Hematopoietic multipotent progenitor cell treated with erythropoietin and hydrocortisone succinate and interleukin-3 and kit ligand, for 6 days (in vitro differentiated cells): ENCODE measurements at places on chromosomes 5 and 9.

DNA sequence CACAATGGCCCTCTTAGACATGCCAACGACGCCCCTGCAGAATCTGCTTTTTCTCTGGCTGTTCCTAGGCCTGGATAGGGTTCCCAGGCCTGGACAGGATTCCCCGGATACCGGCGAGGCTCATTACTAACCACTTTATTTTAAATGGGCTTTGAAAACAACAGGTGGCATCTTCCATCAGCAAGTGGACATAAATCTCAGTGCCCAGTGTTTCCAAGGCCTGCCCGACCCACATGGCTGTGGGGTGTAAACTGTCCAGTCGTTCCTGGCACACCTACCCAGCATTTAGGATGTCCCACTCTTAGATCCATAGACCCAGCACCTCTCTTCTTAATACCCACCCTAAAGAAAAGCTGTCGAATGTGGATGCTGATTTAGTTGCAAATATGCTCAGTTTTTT lies 896 bp downstream of the CMBL start:
- DNase-seq: no peak

DNA sequence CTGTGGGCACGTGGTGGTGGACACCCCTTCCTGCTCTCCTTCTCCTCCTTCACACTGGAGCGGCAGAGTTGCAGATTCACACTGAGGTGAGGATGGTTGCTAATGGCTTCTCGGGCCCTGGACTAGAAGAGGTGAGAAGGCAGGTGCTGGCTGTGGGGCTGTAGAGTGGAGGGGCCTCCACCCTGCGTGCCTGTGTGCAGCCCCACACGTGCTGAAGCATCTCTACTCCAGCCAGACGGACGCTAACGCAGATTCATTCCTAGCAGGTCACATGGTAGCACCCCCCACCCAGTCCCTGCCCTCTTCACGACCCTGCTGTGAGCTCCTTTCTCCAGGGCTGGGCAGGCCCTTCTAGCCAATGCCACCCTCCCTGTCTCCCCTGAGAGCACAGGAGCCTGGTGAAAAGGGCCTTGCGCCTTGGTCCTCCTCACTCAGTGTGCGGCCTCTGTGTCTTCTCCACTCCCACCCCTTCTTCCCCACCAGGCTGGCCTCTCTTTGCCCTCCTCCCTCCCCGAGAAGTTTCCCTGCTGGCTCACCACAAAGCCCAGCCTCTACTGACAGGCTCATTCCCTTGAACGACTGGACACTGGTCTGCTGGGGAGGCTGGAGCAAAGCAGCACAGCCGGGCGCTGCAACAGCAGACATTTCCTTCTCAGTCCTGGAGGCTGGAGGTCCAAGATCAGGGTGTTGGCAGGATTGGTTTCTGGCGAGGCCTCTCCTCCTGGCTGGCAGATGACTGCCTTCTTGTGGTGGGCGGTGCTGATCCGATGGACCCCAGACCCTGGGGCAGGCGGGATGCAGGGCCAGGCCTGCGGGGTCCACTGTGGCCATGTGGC lies 14.2 kb downstream of the CACNA1B start:
- DNase-seq: no peak

DNA sequence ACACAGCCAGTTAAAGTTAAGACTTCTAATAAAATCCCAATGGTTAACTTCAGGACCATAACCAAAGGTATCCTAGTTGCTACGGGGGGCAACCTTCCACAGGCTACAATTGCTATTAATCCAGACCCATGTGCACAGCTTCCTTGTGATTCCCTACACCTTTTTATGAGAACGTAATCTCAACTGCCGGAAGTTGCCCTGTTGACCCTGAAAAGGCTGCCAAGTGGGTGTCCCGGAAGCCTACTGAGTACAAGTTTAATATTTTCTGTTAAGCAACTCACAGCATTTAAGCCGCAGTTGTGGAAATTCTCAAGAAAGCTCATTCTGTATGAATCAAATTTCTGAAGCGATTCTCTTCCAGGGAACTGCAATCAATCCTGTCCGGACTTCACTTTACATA lies 48.5 kb upstream of the PTGER4 start:
- DNase-seq: no peak

GRCh38 chr5:332843-333242 lies 11.3 kb downstream of the AHRR start:
- no peak for DNase-seq

DNA sequence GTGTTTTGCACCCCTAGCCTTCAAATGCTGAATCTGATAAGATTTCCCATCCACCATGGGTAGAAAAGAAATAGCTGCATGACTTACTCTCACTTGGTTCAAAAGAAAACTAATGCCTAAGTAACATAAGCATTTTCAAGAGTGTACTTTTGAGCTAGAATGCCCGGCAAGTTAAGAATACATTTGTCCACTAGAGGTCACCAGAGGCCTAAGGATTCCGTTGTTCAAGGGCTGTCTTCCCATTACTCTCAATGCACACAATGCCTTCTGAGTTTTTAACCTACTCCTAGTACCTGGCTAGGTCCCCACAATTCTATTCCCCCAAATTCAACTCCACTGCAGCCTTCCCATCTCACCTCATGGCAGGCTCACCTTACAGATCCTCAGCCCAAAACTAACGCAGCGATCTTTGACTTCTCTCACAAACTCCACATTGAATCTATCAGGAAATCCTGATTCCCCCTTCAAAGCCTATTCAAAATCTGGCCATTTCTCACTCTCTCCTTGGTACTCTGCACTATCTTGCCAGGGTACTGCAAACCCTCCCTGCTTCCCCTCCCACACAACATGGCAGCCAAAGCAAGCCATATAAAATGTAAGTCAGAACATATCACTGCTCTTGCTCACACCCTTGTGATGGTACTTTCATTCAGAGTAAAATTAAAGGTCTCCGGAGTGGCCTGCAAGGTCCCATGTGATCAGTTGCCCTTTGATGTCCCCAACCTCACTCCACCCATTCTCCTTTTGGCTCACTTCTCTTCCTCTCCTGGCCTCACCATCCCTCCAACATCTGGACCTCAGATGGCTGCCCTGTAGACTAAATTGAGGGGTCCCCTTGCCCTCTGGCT lies 13.4 kb downstream of the OXCT1 start:
- peak; percentile 93 for DNase-seq

DNA sequence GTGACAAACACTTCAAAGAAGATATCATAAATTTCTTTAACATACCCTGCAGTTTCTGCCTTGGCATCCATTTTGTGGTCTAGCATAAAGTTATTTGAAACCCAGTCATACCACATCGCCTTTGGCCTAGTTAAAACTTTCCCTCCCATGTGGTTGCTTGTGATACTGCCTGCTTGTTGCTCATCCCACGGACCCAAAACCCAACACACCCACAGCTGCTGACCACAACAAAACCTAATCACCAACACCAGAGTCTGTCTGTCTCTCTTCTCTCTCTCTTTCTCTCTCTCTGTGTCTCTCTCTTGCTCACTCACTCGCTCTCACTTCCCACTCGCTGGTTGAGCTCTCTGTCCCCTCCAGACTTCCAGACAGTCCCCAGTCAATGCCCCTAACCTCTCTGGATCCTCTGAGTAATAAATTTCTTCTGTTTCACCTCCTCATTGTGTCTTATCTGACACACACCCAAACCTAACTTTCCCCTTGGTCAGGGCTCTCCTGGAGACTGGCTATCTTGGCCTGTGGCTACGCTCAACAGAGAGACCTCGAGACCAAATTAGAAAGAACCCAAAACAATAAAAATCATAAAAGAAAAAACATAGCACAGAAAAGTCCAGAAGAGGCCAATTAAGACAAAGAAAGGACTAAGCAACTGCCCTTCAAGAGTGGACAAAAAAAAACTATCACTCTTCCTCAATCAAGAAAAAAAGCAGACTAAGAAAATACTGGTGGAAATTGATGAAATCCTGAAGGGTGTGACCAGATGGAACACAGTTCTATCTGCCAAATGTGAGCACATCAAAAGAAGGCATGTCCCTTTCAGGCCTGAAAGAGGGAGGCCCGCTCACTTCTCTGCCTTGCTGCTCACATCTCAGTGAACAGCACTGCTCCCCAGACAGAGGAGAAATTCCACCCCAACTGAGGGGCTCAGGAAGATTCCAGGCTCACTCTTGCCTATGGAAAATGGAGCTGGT lies 41.5 kb downstream of the TTLL11 start:
- peak; percentile 96 for DNase-seq

DNA sequence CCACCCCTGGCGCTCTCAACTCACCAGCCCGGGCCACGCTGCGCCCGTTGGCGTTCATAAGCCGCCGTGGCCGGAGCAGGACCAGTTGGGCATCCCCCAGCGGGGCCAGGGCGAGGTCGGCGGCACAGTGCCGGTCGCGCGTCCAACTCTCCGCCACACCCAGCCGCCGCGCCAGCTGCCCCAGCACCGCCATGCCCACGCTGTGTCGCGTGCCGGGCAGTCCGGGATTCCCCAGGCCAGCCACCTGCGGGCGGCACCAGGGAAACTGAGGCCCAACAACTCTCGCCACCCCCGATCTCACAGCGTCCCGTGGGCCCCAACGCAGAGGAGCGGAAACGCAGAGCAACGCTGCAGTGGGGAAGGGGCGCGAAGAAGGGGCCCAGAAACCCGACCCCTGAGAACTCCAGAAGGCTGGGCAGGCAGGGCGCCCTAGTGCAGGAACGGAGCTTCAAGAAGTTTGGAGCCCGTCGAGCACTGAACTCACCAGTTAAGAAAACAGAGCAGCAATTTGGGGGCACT lies 453 bp downstream of the PTRH1 start:
- DNase-seq: peak; percentile 36

DNA sequence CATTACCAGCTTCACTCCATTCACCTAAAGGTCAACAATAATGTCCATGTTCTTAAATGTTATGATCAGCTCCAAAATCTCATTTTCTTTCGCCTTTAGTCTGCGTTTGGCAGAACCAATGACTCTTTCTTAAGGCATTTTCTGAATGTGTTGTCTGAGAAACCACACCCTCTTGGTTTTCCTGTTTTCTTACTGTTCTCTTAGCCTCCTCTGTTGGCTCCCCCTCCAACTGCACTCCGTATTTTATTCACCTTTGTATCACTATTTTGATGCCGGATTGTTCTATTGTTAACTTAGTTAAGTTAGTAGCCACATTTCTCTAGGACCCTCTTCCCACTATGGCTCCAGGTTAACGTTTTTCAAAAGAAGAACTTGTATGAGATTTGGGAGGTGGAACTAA lies 185.6 kb downstream of the DMAC1 start:
- DNase-seq: peak; percentile 5

- peak; percentile 35 for DNase-seq
Observed at GRCh38 chr9:68780720-68781119, 75.7 kb downstream of the PIP5K1B start.

GRCh38 chr9:3497401-3497800 lies 28.4 kb downstream of the RFX3 start:
- DNase-seq: no peak

- DNase-seq: peak; percentile 37
Observed at GRCh38 chr9:88583901-88584596, 49.1 kb downstream of the NXNL2 start.

DNA sequence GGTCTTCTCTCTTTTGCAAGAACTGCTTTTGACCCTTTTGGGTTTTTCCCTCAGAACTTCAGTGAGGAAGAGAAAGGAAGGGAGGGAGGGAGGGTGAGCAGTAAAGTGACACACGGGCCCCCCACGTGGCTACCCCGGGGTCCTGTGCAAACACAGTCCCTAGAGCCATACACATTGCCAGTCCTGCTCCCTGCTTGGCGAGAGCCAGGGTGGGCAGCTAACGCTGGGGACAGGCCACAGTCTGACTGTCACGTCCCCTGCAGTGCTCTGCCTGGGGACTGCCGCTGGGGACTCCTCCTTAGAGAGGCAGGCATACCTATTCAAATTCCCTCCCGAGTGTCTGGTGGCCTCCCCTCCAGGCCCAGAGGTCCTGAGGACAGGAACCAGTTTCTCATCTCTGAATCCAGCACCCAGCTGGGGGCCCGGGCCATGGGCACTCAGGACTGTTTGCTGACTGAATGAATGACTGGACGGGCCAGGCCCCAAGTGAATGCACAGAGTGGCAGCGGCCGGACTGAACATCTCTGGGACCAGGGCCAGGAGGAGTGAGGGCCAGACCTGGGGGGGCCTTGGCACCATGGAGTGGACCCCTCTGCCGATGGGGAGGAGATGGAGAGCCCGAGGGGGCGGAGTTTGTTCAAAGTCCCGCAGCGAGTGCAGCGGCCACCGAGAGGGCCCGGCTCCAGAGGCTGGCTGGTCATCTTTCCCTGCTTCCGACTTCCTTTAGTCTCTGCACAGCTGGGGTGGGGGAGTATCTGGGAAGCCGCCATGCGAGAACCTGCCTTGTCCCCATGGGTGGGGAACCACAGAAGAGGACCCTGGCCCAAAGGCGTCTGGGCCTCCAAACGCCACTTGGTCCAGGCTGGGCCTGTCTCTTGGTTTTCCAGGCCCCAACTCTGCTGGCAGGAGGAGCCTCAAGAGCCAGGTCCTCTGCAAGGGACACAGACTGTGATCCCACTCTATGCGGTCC lies 5.8 kb downstream of the CCDC187 start:
- DNase-seq: no peak

DNA sequence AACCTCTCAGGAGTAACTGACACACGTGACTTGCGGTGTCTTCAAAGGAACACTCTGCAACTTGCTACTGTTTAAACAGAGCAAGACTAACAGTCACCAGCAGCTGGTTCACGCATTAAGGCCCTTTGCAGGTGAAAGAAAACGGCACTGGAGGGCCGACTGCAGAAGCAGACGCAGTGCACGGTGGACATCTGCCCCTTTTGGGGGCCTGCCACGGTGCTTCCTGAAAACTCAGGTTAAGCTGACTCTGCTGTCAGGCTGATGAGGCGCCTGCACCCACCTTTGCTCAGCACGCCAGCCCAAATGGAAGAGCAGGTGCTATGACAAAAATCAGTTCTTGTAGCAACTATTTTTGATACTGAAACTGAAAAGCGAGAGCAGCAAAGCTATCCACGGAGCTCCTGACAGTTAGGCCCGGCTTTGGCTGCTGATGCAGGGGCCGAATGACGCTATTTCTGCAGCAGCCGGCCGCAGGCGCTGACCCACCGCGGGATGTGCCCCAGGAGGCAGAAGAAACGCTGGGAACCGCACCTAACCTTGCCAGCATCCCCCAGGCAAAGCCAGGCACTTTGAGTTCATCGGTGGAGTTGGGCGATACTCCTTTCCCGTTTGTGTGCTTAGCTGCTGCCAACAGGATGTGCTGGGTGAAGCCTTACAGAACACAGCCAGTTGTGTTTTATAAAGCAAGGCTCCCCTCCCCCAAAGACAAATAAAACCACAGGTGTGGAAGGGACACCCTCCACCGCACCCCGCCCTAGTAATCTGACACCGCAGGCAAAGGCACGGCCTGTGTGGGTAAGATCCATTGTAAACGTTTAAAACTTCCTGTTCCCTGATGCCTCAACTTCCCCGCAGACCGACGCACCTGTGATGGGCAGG lies 21.1 kb upstream of the TERT start:
- DNase-seq: peak; percentile 63

GRCh38 chr5:56671571-56671970 lies 143.8 kb upstream of the MAP3K1 start:
- DNase-seq: peak; percentile 81

DNA sequence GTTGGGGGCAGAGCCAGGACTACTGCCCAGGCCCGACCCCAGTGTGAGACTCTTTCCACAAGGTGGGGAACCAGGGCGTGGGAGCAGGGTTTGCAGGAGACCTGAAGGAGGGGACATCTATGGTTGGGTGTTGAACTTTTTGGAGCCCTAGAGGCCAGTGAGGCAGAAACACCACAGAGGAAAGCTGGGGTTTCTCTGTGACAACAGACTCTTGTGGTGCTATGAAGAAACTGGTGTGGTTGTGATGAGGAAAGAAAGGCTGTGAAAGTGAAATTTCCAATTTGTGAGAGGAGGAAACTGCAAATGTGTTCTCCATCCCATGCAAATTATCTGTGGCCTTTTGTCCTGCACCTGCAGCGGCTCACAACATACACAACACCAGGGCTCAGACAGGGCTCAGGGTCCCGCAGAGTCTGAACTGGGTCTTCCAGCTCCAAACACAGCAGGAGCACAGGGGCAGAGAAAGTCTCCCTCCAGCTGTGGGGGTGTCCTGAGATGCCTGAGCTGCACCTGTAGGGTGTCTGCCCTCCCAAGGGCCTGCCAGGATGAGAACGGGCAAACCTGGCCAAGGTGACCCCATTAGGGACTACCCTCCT lies 51.4 kb upstream of the GRHPR start:
- no peak for DNase-seq
